ENCODE measurements at places on chromosomes 7 and 10.

DNA sequence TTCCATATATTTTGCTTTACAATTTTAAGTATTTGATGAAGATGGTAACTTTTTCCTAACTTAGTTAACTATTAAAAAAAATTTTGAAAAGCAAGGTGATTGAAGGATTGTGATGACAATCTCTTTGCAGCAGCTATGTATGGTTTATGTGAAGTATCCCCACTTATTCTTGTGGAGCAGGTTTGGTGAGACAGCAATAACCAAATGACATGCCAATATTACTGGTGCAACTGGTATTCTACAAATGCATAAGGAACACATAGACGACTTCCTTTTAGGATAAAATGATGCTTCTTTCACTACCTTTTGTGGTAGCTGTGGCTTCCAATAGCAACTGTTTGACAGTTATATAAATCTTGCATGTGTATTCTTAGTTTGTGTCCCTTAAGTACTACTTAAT is 465.3 kb downstream of the PLXDC2 start:
- no peak for DNase-seq

- DNase-seq = no peak
These were observed 354.6 kb downstream of the LRRTM3 start for GRCh38 chr10:67280405-67280804.

GRCh38 chr7:33035776-33036175 is 26.8 kb downstream of the NT5C3A start:
- no peak for DNase-seq

- no peak for DNase-seq
These were observed 208.3 kb downstream of the USP6NL start for GRCh38 chr10:11403116-11403515.

GRCh38 chr10:17472481-17473227 is 18.3 kb upstream of the ST8SIA6 start:
- DNase-seq = no peak

GRCh38 chr10:12434277-12434676 is 84.9 kb downstream of the CAMK1D start:
- no peak for DNase-seq

DNA sequence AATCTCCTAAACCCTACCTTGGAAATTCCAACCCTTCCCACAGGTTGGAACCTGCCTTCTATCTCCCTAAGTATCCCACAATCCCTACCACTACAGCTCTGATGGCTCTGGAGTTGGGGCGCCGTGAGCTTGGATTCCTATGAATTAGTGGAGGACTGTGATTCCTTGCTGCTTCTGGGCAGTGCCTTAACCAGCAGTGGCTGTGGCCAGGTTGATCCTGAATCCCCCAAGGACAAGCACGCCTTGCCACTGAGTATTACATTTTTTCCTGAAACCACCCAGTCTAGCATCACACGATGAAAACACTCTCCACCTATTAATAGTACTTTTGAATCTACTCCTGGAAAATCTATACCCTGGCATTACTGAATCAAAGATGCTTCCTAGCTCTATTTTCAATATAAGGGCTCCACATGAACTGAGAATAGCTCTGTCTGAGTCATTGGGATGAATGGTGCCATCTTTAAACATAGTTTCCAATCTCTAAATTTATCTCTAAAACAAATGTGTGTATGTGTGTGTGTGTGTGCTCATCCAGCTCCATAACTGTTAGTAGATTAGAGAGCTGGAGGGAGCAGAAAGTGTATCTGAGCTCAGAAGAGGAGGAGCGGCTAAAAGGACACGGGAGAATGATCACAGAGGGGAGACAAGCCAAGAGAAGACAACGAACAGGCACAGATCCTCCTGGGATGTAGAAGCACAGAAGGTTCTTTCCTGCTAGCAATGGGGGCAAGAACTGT is 11.9 kb upstream of the INPP5F start:
- DNase-seq = no peak

DNA sequence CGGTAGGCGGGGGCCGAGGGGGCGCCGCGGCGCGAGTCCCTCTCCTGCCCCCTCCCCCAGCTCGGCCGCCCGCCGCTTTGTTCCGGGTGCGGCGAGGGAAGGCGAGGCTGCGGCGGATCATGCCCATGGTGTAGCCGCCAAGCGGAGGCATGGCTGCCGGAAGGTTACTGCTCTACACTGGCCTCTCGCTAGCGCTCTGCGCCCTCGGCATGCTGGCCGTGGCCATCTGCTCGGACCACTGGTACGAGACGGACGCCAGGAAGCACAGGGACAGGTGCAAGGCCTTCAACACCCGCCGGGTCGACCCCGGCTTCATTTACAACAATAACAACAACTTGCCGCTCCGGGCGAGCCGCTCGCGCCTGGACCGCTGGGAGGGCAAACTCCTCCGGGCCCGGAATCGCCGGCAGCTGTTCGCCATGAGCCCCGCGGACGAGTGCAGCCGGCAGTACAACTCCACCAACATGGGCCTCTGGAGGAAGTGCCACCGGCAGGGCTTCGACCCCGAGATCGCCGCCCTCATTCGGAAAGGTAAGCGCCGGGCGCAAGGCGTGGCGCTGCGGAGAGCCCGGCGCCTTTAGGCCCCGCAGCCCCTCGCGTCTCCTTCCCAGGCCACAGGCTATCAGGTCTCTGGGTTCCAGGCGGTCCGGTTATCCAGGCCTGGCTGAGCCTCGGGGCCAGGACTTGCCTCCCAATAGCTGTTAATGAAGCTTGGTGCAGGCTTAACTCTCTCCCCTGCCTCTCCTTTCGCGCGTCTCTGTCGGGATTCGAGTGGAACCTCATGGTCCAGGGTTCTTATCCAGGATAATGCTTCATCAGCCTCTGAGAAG is 513 bp downstream of the TMEM178B start:
- no peak for DNase-seq
